ENCODE measurements at places on chromosomes 7 and 10.
A peak's percentile ranks its signal among the peaks of the same experiment; 100 is the strongest.

DNA sequence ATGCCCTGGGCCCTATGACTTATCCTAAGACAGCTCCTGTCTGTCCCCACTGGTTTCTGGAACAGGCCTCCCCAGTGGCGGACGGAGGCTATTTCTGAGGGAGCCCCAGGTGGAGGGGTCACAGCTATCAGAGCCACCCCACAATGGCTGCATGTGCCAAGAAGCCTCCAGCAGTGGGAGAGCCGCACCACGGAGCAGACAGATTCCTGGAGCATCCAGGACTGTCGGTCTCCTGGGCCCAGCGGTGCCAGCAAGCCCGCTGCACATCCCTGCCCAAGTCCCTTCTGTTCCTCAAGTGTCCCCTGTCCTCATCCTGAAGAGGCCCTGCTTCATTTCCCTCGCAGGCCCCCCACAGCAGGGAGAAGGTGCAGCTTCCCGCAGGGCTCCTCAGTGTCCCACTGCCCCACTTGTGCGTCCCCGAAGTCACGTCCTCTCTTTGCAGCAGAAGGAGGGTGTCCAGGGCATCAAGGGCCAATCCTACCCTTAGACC lies 193.0 kb upstream of the SHH start:
- DNase-seq: no peak

GRCh38 chr7:36748017-36748487 lies 23.8 kb upstream of the AOAH start:
- DNase-seq: peak; percentile 78

GRCh38 chr7:112946350-112946749 lies 140.3 kb downstream of the GPR85 start:
- DNase-seq: no peak

DNA sequence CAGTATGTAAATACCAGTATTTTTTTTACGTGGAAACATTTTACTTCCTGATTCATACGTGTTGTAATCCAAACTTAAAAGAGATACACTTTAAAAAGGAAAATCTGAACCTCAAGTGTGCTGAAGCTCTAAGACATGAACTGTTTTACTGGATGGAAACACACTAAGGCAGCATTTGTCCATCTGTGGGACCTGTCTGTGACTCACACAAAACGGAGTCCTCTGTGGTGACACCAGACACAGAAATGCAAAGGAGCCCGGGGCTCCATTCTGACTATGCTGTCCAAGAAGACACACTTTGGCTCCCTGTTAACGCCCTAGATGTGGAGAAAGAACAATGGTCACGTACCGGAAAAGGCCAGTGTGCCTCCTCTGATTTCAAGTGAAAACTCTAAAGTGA lies 23.9 kb downstream of the RNF133 start:
- no peak for DNase-seq

GRCh38 chr7:51249991-51250390 lies 66.6 kb downstream of the COBL start:
- DNase-seq: no peak

DNA sequence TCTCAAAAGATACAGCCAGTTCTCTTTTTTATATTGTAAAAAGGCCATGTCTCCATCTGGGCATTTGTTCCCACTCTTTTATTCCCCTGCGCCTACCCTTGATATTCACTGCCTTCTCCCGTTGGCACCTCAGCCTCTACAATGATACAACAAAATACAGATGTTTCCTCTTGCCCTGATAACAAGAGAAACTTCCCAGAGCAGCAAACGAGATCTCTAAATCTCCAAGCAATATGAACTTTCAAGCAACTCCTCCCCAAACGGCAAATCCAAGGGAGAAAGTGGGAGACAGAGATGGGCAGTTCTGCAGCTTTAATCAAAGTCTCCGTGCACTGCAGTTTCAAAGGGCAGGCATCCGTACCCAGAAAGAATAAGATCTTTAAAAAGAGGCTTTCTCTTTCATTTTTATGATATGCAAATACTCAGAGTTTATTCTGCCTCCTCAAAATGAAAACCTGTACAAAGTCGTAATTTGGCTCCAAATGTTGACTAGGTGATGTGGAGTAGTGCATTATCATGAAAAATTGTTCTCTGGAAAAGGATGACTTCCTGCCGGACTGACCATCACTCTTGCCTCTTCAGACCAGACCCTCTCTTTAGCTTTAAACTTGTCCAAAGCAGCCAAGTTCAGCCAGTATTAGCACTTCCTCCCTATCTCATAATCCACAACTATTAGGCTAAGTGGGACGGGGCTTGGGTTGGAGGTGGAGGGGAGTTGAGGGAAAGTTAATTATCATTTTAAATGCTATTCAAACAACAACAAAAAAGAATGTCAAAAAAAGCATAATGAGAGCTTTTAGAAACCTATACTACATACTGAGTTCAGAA lies 682 bp downstream of the HGF start:
- no peak for DNase-seq

GRCh38 chr10:4947635-4948596 lies 15.3 kb upstream of the AKR1C1 start:
- DNase-seq: no peak

GRCh38 chr10:130045091-130045652 lies 65.5 kb downstream of the C10orf143 start:
- no peak for DNase-seq

DNA sequence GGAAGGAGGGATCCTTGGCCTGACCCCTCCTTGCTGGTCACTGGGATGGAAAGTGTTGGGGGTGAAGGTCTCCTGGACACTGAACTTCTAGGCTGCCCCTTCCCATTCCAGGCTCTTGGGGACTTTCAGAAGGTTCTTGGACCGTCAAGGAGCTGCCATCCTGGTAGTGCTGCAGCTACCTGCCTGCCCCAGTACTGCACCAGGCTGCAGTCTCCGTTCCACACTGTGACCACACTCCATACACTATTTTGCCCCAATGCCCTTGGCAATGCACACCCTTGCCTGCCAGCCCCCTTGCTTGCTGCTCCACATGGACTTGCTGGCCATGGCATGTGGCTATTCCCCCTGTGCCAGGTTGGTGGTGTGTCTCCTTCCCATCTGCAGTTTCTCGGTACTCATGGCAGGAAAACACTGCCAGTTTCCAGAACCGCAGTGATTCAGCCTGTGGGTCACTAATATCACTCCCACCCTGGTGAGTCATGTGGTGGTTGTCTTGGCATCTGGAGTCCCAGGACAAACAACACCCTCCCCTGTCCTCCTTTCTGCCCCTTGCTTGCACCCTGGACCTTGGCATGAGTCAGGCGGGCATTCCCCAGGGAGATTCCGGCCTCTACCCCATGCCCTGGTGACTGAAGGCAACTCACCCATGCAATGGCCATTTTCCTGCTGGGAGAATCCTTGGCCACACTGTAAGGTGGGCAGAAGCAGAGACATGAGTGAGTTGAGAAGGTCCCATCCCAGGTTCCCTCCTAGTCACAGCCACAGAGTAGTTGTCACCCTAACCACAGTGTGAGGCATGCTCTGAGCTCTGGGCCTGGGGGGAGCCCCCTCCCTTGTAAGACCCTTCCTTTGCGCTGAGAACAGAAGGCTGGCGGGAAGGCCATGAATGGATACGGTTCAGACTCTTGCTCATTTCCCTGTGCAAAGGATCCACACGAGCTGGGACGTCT lies 32.8 kb downstream of the GOLGA7B start:
- no peak for DNase-seq

DNA sequence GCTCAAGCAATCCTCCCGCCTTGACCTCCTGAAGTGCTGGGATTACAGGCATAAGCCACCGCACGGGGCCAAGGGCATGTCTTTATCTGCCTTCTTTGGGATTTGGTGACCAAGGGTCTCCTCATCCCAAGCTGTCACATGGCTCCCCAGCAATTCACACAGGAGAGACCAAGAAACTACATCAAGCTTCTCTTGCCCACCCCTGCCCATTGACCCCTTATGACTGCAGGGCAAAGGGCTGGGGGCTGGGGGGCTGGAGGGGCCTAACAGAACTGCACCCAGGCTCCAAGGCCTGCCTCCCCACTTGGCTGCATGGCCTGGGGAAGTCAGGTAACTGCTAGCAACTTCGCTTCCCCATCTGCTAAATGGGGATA lies 137.1 kb downstream of the SH3PXD2A start:
- no peak for DNase-seq

DNA sequence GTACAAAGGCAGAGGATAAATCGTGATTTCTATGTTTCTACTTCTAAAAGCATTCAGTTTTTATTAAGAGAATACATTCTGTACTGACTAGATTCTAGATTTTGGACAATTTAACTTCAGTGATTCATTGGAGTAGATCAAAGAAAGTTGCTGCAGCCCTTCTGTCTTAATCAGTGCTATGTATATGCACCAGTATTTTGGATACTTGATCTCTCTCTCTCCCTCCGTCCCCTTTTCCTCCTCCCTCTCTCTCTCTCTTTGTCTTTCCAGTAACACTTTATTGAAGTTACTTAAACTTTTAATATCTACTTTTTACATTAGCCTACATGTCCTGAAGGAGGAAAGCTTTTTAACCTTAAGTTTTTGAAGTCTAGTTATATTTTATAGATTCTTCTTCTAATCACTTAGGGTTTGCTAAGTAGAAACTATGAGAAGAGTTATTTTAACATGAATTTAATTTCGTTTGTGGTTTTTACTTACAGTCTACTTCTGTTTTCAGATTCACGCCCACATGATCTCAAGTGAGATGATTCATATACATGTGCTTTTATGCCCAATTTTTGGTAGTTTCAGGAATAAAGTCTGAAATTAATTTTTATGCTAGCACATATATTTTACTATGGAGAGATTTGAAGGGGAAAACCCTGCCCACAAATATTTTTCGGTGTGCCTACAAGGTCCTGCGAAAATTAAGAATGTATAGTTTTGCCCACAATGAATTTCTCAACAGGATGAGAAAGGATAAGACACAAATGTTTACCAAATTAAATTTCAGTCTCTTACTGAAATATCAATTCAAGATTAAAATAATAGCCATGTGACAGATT lies 9.1 kb downstream of the MDFIC start:
- DNase-seq: peak; percentile 63

DNA sequence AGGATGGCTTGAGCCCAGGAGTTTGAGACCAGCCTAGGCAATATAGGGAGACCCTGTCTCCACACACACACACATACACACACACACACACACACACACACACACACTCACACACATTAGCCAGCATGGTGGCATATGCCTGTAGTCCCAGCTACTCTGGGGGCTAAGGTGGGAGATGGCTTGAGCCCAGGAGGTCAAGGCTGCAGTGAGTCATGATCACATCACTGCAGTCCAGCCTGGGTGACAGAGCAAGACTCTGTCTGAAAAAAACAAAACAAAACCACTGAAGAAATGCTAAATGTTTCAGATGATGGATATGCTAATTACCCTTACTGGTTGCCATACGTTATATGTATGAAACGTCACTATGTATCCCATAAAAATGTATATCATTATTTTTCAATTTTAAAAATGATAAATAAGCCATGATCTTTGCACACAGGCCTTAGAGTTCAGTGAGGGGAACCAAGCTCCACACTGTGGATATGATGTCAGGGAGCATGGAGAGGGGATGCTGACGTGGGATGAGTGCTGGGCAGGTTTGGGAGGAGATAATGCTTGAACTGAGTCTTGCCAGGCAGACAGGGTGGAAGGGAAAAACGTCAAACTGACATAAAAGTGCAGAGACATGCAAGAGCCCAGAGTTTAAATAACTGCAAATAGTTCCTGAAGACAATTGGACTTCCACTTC lies 45.9 kb upstream of the ARHGAP12 start:
- no peak for DNase-seq

DNA sequence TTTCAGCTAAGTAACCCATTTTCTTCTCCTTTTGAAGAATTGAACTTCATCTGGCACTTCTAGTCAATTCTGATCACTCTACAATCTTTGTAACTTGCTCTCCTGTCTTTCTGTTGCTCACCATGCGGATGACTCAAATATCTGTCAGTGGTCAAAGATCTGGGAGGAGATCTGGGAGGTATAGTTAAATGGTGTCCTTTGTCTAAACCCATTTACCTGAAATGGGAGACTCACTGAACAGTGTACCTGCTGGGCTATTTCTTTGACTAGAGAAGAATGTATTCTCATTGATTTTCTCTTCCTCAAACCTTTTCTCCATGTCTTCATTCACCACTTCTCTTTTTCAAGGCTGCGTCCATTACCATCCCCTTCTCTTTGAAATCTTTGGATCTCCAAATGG lies 42.0 kb upstream of the PCLO start:
- no peak for DNase-seq

DNA sequence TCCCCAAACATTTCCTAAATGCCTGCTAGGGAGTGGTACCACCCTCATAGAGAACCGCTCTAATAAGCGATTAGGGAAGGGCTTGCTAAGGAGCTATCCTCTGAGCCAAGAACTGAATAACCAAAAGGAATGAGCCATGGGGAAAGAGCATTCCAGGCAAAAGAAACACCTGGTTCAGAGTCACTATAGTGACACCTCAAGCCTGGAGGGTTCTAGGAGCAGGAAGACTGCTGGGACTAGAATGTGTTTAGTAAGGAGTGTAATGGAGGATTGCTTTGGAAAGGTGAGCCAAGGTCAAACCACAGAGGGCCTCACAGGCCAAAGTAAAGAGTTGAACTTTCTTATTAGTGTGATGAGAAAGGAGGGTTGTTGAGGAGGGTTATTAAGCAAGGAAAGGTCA lies 38.7 kb upstream of the NRBF2 start:
- no peak for DNase-seq

All from activated CD4-positive, alpha-beta T cell treated with anti-CD3 and anti-CD28 coated beads, Interleukin-2, amount 50 U/mL, for 16 hours (primary cell).